ENCODE measurements at places on chromosomes 16 and 17.
A peak's percentile ranks its signal among the peaks of the same experiment; 100 is the strongest.

DNA sequence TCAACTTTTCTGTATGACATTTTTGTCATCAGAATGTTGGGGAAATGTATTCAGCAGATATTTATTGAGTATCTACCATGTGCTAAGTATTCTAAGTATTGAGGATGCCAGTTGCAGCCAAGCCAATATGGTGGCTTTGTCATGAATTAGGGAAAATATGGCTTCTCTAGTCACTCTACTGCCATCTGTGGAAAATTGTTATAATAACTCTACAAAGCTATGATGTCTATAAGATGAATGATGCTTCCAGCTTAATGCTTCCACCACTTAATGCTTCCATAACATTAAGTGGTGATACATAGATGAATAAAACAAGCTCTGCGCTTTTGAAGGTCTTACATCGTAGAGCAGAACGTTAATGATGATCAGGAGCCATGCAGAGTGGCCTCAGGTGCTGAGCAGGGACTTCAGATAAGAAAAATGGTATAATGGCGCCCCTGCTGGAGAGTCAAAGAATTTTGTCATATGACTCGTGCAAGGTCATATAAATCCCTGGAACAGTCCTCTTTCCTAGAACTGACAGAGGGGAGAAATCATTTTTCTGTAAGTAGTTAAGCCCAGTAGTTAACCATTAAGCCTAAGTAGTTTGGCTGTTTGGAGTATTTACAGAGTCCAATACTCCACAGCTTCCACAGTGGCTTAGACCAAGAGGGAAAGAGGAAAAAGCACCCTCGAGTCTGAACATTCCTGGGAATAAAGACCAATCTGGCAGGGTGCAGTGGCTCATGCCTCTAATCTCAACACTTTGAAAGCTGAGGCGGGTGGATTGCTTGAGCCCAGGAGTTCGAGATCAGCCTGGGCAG is 2.7 kb upstream of the TMIGD1 start:
- no peak for DNase-seq

DNA sequence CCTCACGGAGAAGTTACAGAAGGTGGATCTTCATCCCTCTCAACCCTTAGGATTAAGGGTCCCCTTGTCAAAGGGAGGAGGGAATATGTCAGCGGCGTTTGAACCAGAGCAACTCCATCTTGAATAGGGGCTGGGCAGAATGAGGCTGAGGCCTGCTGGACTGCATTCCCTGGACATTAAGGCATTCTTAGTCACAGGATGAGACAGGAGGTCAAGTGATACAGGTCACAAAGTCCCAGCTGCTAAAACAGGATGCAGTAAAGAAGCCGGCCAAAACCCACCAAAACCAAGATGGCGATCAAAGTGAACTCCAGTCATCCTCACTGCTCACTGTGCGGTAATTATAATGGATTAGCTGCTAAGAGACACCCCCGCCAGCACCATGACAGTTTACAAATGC is 36.7 kb downstream of the RBFOX3 start:
- DNase-seq = no peak

DNA sequence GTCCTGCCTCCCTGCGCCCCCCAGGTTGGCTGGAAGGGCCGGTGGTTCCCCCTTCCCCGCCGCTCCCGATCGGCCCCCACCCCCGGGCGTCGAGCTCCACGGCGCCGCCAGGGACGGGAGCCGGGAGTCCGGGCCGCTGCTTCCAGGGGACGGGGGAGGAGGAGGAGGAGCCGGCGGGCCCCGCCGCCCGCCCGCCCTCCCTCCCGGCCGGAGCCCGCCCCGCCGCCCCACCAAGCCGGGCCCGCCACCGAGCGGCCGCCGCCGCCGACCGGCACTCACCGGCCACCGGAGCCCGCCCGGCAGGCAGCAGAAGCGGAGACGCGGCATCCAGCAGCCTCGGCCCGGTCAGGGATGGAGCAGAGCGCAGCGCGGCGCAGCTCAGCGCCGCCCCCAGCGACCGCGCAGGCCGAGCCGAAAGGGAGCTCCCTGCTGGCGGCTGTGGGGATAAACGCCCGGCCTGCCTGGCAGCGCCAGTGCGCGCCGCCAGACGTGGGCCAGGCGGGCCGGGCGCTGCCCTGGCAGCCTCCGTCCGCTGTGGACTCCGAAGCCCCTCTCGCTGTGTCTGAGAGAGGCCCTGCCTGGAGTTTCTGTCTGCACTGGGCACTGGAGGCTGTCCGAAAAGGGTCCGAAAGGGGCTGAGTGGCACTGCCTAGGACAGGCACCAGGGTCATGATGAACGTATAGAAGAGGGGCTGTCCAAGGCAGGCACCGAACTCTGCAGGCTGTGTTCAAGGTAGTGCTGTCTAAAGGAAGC is at the start of gene MYO18A:
Gene MYO18A (minus strand): TSS at position 365 of the 754 bp plus-strand sequence. CDS start 13,458 bp downstream, outside the sequence.
- peak; percentile 87 for DNase-seq

DNA sequence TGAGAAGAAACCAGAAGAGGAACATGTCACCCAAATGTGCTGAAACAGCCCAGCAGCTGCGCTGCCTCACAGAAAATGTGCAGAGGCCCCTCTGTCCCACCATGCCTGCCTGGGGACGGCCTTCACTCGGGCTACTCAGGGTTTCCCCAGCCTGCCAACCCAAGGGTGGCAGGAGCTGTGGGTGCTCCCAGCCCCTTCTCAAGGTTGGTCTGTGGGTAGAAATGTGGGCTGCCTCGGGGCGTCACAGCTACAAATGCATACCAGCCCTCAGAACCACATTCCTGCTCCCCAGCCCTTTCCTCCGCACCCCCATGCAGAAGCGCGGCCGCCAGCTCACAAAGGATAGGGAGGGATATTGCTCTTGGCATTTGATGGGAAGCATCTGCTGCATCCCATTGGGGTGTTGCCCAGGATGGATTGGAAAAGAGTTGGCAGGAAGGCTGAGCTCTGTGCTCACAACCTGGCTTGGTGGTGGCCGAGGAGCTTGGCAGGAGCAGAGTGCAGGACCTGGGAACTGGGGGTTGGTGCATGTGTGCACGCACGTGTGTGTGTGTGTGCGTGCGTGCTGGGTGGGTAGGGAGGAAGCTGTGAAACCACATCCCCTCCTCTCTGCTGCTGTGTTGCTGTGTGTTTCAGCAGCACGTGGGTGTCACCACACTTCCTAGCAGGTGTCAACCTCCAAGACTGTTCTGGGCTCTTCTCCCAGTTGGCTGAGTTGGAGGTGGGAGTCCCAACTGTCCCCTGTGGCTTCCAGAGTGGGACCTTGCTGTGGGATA is 304.4 kb downstream of the SEC14L1 start:
- DNase-seq = peak; percentile 84

- no peak for DNase-seq
Observed at GRCh38 chr16:54460263-54460860, 173.8 kb upstream of the IRX3 start.

DNA sequence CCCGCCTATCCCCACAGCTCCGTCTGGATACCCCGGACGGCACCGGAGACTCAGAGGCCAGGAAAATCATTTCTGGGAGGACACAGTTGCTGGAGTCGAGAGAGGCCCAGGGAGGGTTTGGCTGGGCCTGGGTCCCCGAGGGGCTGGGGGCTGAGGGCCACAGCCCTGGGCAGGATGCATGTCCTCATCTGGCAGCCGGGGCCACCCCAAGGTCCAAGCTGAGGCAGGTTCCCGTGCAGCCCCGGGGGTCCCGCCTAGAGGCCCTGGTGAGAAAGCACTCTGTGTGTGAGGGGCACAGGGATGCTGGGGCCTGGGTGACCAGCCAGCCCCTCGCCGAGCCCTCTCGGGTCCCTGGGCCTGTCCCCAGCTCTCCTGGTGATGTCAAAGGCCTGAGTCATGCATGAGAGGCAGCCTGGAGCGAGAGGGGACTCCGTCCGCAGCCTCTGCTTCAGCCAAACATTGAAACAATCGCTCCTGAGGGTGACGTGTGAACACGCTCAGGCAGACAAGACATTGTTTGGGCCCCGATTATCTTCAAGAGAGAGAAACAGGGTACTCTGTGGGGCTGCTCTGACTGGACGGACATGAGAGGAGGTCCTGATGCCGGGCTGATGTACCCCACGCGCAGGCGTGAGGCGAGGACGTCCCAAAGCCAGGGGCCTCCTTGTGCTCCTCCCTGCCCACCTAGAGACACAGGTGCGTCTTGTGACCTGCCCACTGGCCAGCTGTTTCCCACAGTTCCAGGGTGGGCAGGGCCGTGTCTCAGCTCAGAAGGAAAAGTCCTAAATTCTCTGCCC is 25.8 kb upstream of the C1QTNF8 start:
- no peak for DNase-seq

DNA sequence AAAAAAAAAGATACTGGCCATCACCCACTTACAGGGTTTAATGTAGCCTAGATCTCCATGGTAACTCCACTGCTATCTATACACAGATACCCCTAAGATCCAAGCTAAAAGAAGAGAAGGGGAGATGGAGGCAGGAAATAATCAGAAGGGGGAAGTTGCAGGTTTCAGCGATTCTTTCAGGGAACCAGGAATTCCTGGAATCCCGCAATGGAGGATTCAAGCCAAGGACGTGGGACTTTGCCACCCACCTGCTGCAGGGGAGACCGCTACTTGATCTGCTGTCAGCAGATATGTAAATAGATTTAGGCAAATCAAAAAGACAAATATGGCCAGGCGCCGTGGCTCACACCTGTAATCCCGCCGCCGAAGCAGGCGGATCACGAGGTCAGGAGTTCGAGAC is 121.1 kb downstream of the AIPL1 start:
- DNase-seq = no peak

- no peak for DNase-seq
Observed at GRCh38 chr17:38587947-38588787, 17.6 kb downstream of the SRCIN1 start.

- no peak for DNase-seq
Observed at GRCh38 chr16:2985462-2985861, 5.2 kb upstream of the PKMYT1 start.

DNA sequence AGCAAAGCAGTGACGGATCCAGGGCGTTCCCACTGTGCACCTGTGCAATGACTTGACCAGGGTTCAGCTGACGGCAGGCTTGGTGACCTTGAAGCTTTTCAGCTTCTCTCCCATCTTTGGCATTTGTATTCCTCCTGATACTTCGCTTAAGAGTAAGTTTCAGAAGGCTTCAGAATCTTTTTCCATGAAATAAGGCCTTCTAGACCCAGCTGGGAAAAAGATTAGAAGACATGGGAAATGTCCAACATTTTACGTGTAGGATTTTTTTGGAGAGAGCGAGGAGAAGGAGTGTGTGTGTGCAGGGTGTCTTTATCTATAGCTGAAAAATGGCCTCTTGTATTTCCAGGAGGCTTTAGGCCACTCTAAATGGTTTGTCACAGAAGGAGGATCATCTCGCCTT is 104.1 kb downstream of the BANP start:
- DNase-seq = no peak

GRCh38 chr17:53662608-53663007 is 160.1 kb upstream of the KIF2B start:
- no peak for DNase-seq

DNA sequence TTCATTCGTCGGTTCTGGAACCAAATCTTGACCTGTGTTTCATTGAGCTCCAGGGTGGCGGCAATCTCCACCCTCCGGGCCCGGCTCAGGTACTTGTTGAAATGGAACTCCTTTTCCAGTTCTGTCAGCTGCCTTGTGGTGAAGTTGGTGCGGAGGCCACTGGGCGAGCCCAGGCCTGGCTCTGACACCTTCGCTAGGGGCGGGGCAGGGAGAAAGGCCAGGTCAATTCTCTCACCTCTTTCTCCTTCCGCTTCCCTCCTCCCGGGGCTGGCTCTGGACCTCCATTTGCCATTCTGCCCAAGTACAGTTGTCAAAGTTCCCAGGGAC is 1.2 kb downstream of the HOXB1 start:
- no peak for DNase-seq

Data from hepatic stellate cell (primary cell).